Stimulated activated CD4-positive, alpha-beta T cell treated with anti-CD3 and anti-CD28 coated beads, Interleukin-1b, Interleukin-23, amount 100 ng/mL, for 1 hour (primary cell): ENCODE measurements at places on chromosomes 1 and 21.

- no peak for DNase-seq
Observed at GRCh38 chr1:229964281-229964680, 102.8 kb upstream of the GALNT2 start.

DNA sequence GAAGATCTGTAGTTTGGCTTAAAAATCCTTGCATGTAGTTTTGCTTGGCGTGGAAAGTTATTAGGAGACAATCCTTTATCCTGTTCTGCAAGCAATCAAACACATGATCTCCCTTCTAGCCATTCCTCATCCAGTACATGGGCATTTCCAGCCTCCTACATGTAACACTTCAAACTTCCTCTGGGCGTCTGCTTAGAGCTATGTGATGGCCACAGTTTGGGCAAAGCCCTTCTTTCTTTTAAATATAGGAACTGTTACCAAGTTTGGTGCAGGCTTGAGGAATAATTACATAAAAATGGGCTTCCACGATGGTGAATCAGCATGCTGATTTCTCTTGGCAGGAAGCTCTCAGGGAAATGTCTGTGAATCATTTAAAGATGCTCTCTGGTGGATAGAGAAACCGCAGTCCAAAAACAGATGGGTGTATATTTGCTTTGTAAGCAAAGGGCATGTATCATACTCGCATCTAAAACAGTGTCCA, 176.9 kb upstream of the FMN2 start:
- no peak for DNase-seq

- no peak for DNase-seq
Observed at GRCh38 chr1:153919876-153920852, 2.6 kb downstream of the GATAD2B start.

DNA sequence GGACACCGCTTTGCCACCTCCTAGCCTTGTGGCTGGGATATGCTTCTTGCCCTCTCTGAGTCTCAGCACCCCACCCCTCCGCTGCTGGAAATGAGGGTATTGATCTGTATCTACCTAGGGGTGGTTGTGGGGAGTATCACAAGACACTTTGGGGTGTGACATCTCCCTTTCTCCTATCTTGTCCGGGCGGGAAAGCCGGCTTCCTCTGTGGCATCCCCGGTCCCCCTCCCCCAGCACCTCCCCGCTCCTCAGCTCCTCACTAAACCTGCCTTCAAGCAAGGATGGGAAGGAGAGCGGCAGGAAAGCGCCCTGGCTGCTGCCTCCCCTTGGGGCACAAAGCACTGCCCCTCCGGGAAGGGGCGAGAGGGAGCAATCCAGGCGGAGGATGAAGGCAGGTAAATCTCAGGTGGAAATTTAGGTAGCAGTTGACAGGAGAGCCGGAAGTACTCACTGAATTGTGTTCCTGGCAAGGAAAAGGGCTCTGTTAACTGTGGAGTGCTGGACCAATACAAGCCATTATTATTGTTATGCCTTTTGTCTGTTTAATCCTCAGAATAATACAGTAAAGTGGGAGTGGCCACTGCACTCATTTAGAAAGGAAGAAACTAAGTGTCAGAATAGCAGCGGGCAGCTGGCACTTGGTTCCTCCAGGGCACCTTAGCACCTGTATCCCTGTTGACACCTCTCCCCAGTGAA, 49.0 kb upstream of the LRP8 start:
- DNase-seq: no peak

DNA sequence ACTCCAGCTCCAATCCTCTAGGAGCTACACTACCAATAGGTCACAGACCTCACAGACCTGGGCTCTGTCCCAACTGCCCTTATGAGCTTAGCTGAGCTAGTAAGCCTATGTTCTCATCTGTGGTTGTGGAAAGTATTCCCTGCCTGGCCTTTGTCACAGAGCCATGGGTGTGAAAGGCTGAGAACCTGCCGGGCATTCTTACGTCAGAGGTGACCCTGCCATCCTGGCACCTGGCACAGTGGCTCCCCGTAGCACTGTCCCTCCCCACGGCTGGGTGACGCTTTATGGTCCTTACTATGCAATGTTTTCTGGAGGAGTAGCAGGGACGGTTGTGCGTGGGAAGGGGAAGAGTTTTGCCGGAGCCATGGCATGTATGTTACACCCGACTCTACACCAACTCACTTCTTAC, 3.5 kb downstream of the TNFRSF1B start:
- no peak for DNase-seq

DNA sequence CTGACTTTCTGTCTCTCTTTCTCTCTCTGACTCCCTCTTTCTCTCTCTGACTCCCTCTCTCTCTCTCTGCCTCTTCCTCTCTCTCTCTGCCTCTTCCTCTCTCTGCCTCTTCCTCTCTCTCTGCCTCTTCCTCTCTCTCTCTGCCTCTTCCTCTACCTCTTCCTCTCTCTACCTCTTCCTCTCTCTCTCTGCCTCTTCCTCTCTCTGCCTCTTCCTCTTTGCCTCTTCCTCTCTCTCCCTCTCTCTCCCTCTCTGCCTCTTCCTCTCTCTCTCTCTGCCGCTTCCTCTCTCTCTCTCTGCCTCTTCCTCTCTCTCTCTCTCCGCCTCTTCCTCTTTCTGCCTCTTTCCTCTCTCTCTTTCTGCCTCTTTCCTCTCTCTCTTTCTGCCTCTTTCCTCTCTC, 18.6 kb upstream of the ANKRD45 start:
- DNase-seq: no peak

DNA sequence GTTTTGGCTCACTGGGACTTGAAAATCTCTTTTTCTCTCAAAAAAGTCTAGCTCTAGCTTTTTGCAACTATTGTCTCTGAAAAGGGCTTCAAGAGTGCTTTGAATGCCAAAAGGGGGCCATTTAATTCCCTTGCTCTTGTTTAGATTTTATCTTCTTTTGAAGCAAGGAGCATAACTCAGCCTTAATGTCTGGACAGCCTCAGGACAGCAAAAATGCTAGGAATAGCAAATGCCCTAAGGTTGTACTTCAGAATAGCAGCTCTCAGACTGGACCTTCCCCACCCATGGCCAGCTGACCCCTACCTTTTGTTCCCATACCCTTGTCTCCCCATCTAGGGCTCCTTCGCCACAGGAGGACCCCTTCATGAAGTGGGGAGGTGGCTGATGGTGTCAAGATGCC, 121.4 kb downstream of the KCNK1 start:
- no peak for DNase-seq
